ENCODE measurements at places on chromosomes 5 and 9.

- DNase-seq = no peak
These were observed 95.5 kb downstream of the PAX5 start for GRCh38 chr9:36938617-36939016.

DNA sequence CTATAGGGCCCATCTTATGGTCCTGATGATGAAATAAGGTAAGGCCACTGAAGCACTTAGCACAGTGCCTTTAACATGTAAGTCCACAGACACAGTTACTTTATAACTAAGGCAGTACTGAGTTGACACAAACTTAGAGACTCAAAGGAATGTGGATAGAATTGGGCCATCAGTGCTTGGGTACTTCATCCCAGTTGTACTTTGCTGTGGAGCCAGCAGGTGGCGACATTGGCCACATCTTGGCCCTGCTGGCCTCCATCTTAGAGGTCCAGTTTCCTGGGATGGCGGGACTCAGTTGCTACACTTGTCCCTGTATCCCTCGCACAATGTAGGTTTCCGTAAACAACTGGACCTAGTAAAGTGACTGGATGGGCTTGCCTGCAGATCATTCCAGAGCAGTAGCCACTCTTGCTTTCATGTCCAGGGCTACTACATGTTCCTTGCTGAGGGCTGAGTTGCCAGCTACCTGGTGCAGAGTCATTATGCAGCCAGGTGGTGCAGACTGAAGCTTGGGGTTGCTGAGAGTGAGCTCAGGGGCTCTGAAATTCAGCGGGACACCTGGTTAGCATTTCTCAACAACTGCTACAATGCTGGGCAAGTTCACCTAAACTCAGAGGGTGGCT is 10.6 kb downstream of the MTAP start:
- DNase-seq = peak; percentile 24

GRCh38 chr5:93311881-93312280 is 269.1 kb downstream of the NR2F1-AS1 start:
- no peak for DNase-seq

- no peak for DNase-seq
These were observed 95.3 kb downstream of the TTLL11 start for GRCh38 chr9:121997791-121998190.

DNA sequence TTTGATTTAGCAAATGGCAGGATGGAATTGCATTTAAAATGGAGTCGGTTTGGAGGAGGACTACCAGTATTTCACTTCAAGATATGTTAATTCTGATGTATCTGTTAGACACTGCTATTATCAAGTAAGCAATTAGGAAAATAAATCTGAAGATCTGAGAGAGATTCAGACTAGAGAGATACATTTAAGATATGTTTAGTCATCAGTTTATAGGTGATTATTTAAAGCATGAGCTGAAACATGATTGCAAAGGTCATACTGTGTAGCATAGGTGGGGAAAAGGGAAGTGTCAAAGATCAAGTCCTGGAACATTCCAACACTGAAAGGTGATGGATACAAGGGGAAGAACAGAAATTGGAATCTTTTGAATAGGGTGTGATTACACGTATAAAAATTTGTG is 79.1 kb downstream of the FAM174A start:
- DNase-seq = no peak

DNA sequence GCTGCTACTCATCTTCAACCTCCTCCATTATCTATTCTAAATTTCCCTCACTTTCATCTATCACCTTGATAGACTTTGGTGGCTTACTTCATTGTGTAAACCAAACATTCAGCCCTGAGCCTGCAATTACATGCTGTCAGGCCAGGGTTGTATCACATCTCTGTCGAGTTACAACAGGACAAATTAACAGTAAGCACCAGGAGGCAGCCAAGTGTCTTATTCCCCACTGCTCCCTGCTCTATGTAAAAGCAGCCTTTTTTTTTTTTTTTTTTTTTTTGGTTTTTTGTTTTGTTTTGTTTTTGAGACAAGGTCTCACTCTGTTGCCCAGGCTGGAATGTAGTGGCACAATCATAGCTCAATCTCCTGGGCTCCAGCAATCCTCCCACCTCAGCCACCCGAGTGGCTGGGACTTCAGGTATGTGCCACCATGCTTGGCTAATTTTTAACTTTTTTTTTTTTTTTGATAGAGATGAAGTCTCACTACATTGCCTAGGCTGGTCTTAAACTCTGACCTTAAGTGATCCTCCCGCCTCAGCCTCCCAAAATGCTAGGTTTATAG is 15.2 kb upstream of the ZCCHC9 start:
- DNase-seq = no peak

GRCh38 chr5:160271396-160271795 is 41.0 kb downstream of the CCNJL start:
- DNase-seq = no peak

GRCh38 chr5:15757619-15758018 is 257.6 kb downstream of the FBXL7 start:
- DNase-seq = no peak

DNA sequence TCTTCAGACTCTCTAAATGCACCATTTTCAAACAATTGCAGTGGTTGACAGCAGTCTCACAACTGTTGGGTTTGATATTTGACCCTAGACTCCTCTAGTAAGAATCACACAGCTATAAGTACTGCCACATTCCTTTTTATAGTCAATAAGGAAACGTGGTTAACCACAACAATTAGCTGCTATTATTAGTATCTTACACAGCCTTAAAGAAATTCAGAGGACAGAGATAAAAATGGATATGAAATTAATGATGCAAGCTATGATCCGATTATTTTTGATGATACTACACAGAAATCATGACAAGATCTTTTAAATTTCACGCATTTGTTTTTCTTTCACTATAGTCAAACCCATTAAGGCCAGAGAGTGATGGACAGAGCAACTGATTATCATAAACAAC is 288.6 kb upstream of the C9orf72 start:
- DNase-seq = no peak

DNA sequence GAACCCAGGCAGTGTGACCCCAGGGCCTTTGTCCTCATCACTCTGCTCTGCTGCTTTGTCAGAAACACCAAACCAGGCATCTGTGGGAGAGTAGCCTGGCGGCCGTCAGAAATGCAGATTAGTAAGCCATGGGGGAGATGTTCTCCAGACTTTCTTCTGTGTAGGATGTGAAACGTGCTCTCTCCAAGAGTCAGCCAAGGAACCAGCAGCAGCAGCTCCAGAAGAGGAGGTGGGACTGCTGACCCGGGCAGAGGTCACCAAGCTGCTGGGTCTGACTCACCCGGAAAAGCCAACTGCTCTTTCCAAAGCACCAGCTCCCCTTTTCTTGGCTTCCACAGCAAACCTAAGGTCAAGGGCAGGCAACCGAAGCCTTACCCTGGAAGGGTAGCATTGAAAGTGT is 14.4 kb upstream of the ABLIM3 start:
- DNase-seq = no peak

DNA sequence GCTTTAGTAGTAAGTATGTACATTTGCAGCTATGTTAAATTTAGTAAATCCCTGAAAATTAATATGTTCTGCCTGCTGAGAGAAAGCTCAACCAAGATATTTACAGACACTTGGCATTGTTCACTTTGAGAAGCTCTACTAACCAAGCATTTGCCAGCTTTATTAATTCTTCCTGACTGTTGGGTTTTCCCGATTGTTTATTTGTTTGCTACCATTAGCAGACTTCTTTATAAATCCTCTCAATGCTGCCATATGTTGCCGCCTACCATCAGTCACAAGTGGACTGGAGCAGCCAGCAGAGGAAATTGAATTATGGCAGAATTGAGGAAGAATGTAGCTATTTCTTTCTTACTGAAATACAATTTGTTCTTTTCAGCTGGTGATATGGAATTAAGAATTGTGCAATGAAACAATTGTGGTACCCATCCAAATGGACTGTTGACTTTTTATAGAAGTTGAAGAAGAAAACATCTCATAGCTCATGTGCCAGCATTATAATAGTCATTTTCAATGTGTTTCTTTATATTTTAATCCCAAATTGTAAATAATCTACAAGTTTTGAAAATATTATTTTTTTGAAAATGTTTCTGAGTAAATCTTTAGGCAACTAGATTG is 588.7 kb upstream of the CDH6 start:
- DNase-seq = no peak

Data from activated naive CD4-positive, alpha-beta T cell (primary cell).